ENCODE measurements at places on chromosomes 4 and X.

- no peak for DNase-seq
Measured at GRCh38 chr4:170030121-170030520, 3.9 kb upstream of the MFAP3L start.

GRCh38 chr4:156018383-156018782 lies 64.7 kb upstream of the CTSO start:
- no peak for DNase-seq

DNA sequence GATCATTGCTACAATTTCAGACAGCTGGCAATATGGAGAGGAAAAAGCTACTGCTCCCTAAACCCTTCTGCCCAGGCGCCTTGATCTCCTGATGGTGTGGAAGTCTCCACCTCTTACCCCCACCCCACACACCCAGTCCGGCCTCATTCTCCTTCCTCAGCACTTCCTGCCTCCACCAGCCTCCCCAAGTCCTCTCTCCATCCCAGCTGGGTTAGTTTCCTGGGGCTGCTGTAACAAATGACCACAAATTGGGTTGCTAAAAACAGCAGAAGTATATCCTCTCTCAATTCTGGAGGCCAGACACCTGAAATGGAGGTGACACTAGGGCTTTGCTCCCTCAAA lies 1.1 kb upstream of the CCNQ start:
- DNase-seq, result no peak

DNA sequence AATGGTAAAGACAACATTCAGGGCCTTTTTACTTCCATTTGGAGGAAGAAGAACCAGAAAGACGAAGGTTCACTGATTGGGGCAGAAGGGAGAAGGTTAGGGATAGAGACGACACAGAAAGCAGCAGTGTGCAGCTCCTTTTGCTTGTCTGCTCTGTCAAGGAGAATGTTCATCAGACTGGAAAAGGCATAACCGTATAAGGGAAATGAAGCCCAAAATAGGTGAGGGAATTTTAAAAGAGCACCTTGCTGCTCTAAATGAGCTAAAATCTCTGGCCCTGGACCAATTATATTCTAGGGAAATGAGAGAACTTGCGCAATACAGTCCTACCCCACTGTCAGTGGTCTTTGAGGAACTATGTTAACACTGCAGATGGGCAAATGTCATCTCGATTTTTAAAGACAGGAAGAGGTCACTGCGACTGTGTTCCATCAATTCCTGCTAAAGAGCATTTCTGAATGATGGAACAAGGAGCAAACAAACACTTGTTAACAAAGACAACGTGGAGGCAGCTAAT lies 909.8 kb upstream of the FTHL17 start:
- DNase-seq, result no peak

GRCh38 chrX:40165206-40165605 lies 67.4 kb upstream of the BCOR start:
- no peak for DNase-seq

GRCh38 chr4:157303471-157303960 lies 83.0 kb downstream of the GRIA2 start:
- no peak for DNase-seq

DNA sequence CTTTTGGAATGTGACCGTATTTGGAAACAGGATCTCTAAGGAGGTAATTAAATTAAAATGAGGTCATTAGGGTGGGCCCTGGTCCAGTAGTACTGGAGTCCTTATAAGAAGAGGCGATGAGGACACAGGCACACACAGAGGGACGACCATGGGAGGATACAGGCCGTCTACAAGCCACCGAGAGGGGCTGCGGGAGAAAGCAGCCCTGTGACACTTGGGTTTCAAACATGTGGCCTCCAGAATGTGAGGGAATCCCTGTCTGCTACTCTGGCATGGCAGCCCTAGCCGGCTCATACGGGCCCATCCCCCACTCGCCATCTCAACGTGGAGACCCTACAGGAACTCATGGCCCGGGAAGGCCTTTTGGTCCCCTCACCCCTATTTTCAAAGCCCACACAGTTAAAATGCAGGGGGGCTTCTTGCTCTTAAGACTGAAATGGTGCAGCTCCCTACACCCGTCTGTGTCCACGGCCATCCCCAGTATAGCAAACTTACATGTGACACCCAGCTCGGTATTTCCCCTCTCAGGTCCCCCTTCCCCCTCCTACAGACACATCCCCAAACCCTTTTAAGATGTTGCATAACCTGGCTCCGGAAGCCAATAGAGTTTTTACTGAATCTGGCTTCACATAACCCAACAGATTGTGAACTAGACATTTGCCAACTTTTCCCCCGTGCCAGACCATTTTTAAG lies 124.1 kb upstream of the TBL1X start:
- DNase-seq, result no peak

DNA sequence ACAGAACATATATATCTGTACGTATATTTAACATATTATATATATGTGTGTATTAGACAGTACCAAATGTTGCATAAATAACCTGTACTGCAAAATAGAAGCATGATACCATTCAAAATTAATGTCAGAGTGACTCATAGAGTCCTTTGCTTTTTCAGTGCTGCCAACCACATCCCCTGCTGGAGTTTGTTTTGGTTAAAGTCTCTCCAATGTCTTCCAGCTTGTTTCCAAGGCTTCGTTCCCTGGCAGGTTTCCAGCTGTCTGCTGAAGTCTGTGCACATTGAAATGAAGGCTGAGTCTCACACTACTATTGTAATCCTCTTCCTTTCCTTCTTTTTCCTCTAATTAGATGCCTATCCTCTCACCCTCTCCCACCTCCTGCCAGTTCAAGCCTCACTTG lies 14.9 kb downstream of the NRK start:
- no peak for DNase-seq

DNA sequence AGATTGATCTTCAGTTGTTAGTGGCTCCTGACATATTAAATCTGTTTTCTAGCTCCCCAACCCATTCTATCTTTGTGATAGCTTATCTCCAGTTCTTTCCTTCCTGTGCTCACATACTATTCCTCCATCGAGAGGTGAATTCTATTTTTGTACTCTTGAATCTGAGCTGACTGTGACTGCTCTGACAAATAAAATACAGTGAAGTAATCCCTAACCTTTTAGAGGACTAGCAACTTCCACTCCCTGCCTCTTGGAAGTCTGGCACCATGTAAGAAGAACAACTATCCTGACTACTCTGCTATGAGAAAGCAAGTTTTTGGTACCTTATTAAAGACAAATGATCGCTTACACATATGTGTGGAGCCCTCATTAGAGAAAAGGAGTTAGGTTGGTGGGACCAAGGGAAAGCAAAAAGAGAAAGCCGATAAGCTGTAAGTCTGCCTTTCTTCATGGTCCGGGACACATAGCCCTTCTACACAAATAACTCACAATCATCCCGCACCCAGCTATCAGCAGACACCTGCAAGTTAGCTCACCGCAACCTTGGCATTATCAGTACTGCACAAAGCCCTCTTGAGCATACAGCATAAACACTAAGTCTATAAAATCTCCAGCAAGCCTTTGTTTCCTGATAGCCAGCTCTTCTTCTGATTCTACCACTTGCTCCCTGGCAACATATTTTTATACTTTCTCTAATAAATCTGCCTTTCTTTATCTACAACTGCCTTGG lies 13.5 kb upstream of the PPM1K start:
- DNase-seq, result no peak

DNA sequence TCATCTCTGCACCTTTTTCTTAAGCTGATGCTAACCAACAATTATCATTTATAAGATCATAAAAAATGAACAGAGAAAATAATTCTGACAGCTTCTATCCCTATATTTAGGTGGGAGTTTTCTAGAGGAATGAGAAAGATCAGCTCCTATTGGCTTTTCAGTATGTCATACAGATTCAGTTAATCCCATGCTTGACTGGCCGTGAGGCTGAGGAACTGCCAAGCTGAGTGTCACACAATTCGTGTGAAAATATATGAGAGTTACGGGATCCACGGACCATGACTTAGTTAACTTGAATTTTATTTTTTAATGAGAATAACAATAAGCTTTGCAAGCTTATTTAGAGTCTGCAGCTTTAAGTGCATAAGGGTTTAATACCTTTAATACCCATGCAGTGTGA lies 37.5 kb downstream of the PHEX start:
- DNase-seq, result no peak

DNA sequence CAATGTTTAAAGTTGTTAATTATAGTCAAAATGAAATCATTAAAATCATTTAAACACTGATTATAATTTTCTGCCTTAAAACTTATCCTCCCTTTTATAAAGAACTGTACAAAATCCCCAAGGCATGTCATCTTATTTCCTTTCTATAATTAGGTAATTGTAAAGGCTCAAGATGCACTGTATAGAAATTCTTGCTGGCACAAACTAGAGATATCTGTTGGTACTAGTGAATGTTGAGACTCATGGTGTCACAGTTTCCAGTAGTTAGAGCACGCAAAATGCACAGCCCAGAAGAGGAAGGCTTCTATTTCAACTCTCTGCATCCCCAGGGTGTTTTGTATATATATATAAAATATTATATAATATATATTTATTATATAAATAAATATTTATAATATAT lies 22.7 kb upstream of the PLA2G12A start:
- no peak for DNase-seq

DNA sequence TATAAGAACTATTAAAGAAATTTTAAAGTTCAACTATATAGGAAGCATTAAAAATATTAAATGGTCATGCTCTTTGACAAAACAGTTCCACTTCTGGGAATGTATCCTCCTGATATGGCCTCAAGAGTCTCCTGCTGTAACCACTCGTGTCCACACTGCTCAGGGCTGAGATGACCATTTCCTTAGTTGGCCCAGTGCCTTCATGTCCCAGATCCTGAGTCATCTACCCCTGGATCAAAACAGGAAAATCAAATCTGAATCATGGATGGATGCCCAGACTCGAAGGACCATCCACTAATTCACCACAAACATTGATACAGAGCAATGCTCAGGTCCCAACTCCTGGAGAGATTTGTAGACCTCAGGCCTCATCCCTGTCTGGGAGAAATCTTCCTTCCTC lies 44.7 kb downstream of the GPRASP3 start:
- DNase-seq, result no peak

DNA sequence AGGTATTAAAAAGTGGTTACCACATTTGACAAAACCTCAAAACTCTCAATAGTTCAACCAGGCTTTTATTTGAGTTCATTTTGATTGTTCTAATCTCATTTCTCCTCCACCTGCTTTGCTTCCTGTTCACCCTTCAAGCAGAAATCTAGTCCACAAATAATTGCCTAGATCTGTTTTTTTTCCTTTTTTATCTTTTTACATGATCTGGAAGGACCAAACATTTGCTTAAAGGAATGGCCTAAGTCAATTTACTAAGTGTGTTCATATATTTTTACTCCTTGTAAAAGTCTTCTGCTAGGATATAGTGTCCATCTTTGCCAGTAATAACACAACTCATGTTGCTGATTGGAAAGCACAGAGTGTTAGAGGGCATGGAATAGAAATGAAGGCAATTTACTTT lies 26.2 kb upstream of the VEGFD start:
- no peak for DNase-seq

GRCh38 chr4:43103048-43103447 lies 210.5 kb downstream of the GRXCR1 start:
- DNase-seq, result no peak

GRCh38 chrX:130071611-130072344 lies 38.5 kb downstream of the ELF4 start:
- no peak for DNase-seq

DNA sequence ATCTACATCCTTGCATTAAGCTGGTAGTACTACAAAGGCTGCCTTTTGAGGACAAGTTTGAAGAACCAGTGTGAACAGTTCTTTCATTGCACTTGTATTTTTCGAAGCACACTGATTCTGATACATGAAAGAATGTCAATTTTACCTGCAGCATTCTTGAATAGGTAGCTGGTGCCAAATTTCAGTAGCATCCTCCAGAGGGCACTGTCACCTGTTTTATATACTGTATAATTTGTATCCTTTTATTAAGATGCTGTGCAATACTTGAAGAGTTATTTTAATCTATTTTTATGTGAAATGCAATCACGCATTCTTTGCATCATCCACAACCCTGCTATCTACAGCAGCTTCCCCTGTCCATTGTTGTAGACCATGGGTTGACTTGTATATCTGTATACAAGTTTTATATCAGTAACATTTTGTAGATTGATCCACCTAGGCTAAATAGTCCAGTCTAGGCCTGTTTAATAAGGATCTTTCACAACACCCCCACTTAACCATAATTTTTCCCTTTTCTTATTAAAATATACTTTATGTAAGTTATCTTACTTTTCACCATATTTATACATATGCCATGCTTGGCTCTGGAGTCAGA lies 325.7 kb downstream of the PCDH7 start:
- no peak for DNase-seq

- DNase-seq, result no peak
Measured at GRCh38 chr4:19492606-19493005, 759.1 kb upstream of the SLIT2 start.

- DNase-seq, result no peak
Measured at GRCh38 chr4:14984448-14984847, 17.8 kb upstream of the CPEB2 start.

DNA sequence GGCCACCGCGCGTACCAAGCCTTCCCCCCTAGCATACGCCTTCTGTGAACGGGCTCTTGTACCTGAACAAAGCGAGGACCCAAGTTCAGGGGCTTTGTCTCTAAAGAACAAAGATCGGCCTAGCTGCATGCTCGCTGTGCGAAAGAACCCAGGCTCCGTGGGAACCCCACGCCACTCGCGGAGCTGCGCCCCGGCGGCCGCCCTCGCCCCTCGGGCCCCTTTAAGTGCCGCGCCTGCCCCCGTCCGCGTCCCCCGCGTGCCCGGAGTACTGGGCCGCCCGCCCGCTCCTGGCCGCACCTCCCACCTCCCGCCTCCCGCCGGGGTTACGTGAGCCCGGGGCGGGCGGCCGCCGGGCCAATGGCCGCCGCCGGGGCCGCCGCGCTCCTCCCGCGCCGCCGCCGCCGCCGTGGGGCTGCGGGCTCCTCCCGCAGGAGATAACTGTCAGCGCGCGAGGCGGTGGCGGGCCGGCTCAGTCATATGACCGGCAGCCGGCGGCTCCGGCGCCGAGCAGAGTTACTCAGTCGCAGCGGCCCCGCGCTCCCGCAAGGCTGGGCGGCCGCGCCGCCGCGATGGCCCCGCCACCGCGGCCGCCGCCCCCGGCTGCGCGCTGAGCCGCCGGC lies at the start of gene FNIP2:
Gene FNIP2, plus strand, starts transcription at position 472 of the 620 bp plus-strand sequence. CDS start 187 bp downstream, outside the sequence.
- peak; percentile 29 for DNase-seq

- no peak for DNase-seq
Measured at GRCh38 chr4:93983140-93983539, 154.6 kb downstream of the ATOH1 start.

DNA sequence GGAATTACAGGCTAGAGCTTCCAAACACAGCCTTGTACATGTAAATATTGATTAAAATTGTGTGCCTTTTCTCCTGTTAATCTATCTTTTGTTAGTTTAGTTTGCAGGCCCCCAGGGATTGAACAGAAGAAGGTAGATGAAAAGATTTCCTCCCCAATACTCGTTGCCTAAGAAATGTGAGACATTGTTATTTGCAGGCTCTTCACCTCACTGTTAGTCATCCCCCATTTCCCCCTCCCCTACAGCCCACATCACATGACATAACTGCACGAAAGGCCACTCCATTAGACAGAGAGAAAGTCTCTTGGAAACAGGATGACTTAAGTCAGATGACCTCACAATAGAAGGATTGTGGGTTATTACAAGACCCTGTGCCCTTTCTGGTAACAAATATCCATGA lies 13.3 kb upstream of the MID1 start:
- DNase-seq, result no peak
